ENCODE measurements at places on chromosomes 3 and 15.

GRCh38 chr3:156615592-156616173 is 58.7 kb upstream of the TIPARP start:
- DNase-seq = no peak

DNA sequence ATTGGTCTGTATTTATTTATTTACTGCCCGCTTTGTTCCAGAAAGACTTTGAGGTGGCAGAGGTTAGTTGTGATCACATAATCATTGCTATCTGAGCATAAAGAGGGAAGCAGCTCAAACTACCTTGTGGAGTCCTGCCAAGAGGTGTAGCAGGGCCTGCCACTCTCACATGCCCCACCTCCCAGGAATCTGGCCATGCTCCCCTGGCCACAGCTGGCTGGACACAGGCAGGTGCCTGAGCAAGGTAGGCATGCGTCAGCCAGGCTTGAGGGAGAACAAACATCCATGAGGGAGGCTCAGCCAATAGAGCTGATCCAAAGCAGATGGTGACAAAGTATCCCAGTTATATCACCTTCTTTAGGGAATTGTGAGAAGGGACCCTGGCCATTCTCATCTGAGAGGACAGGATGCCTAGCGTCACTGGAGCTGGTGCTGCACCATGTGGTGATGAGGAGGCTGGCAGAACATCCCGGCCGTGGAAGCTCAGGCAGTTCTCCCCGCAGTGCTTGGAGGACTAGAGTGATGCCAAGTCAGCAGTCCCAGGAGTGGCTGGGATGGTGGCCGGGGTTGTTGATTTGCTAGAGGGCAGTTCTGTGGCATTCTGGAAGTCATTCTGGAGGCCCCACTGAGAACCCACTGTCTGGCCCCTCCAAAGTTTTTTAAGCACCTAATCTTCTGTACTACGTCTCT is 6.8 kb upstream of the POLG start:
- no peak for DNase-seq

GRCh38 chr3:178203650-178204049 is 332.6 kb upstream of the KCNMB2 start:
- DNase-seq = no peak

GRCh38 chr3:81531263-81531662 is 230.2 kb downstream of the GBE1 start:
- no peak for DNase-seq

DNA sequence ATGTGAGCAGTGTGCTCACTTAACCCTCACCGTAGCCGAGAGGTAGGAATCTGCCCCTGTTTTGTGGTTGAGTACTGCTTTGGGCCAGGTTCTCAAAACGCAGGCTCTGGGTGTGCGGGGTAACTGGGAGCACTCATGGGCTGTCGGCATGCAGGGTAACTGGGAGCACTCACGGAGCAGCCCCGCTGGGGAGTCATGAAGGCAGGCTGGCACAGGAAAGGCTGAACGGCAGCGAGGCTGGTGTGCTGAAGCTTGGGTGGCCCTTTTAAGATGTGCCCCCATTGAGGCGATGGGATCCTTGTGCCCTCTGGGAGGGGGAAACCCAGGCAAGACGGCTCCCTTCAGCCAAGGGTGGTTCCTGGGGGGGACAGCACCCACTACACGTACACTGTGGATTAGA is 44.6 kb upstream of the VPS8 start:
- no peak for DNase-seq

GRCh38 chr15:70376031-70376928 is 278.6 kb upstream of the TLE3 start:
- DNase-seq = peak; percentile 34

DNA sequence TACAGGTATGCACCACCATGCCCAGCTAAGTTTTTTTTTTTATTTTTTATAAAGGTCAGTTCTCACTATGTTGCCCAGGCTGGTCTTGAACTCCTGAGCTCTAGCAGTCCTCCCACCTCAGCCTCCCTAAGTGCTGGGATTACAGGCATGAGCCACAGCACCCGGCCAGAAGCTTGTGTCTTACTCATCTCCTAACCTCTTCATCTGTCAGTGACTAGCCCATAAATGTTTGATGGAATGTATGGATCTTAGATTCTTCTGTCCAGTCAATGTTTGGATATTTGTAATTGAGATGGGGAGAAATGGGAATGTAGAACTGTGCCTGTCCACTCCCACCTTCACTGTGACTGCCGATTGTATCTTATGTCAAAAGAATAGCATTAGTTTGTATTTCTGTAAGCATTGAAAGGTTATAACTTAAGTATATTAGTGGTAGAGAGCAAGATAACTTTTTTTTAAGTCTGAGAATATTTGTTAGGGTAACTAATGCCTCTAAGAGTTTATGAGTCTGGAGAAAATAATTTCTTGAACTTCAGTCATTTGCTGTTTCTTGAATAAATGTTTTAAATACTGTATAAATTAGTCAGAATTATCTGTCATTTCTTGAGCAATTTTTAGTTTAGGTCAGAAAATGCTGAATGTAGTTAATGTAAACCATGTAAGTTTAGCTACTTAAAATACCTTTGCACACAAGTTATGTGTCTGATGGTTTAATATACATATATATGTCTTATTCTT is 215.3 kb upstream of the CGNL1 start:
- no peak for DNase-seq

DNA sequence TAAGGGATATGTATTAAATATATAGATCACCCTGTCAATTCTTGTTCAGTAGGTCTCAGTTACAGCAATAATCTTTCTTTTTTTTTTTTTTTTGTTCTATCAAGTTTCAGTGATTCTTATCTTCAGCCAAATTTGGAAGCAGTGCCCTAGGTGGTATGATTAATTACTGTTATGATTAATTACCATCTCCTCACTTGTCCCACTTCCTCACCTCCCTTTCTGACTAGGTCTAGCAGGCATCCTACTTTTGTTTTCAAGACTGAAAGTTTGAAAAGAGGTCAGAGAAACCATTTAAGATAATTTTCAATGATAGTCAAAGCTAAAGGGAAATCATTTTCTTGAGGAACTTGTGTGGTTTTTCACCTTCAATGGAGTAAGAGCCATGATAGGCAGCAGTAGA is 144.0 kb upstream of the CNTN4 start:
- DNase-seq = no peak

GRCh38 chr3:133466531-133467386 is 66.9 kb downstream of the BFSP2 start:
- DNase-seq = no peak

DNA sequence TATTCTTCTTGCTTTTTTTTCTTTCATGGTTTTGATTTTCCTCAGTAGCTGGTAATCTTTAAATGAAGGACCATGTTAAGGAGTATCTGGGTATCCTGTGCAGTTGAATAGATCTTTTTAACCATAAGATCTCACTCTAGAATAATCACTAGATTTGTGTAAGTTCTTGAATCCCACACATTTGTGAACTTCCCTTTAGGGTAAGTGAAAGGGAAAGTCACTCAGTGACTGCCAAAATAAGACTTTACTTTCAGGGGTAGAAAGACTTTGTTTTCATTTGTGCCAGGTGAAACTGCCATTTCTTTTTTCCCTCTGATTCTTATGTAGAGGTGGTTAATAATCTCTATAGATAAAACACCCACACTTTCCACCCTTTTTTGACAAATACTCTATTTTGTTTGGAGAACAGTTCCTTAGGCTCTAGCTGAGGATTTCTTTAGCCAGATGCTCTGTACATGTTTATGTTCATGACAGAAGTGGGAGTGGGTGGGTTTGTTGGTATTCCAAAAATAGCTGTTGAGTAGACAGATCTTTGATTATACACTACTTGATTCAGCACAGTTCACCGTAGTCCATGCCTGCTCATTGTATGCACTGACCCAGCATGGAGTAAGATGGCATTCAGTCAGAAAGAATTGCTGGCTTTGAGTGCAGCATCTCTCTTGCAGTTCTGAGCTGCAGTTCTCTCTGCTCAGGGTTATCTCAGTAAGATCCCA is 28.5 kb downstream of the LRRC49 start:
- no peak for DNase-seq

DNA sequence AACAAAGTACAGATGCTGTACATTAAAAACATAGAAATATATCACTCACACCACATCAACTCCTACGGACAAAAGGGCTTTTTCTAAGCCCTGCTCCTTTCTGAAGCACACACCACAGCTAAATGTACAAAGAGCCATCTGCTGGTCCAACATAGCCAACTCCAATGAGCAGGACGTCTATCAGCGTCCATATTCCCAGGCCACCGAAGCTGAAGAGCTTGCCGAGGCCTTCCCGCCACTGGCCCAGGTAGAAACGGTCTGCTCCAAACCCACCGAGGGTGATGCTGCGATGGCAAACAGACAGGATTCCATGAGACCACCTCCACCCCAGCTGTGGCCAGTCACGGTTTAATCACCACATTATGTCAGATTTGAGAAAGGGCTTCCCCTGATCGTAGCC is 9.8 kb downstream of the TM2D3 start:
- DNase-seq = no peak

- DNase-seq = no peak
These were observed 568 bp upstream of the NEK4 start for GRCh38 chr3:52771334-52771681.

DNA sequence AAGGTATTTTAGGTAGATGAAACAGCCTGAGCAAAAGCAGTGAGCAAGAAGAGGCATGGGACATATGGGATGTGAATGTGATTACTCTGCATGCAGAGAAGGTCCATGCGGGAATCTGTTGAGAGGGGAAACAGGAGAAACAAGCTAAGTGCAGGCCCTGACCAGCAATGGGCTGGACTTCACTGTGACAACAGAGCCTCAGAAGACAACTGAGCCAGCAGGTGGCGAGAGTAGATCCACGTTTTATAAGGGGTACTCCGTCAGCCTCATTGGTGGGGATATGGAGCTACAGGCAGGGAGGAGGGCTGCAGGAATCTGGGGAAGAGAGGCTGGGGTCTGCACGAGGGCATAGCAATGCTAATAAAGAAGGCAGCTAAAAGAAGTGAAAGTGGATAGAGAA is 405.9 kb upstream of the LMCD1 start:
- DNase-seq = no peak

DNA sequence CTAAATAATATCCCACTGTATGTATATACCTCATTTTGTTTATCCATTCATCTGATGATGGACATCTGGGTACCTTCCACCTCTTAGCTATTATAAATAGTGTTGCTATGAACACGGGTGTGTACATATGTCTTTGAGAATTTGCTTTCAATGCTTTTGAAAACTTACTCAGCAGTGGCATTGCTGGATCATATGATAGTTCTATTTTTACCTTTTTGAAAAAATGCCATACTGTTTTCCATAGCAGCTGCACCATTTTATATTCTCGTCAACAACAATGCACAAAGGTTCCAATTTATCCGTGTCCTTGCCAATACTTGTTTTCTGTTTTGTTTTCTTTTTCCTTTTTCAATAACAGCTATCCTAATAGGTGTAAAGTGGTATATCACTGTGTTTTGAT is 77.1 kb downstream of the PEAK1 start:
- no peak for DNase-seq

All from activated CD8-positive, alpha-beta memory T cell treated with anti-CD3 and anti-CD28 coated beads, Interleukin-2, amount 50 U/mL, for 48 hours (primary cell).